Aortic smooth muscle cell (primary cell): ENCODE measurements at places on chromosomes 6 and 20. TPM values are rescaled to one million over a fixed set of nuclear protein-coding genes. Genes with fewer than 3 reads are reported as not detected.

TGM2 gene
- 592 and 749 TPM in 2 replicates for total RNA-seq

SLC44A4 gene
- total RNA-seq: 0.13 and 0.44 TPM in 2 replicates

DEFB113 gene
- not detected in 2 replicates for total RNA-seq

STAU1 gene
- total RNA-seq: 40.2 and 53.3 TPM in 2 replicates

NMBR gene
- 0.12 TPM in 1 of 2 replicates, not detected in the other for total RNA-seq

RSPO4 gene
- not detected in 2 replicates for total RNA-seq

HTR1B gene
- total RNA-seq: 0.06 and 0.26 TPM in 2 replicates
